ENCODE measurements at places on chromosomes 13 and 19. TPM values are rescaled to one million over a fixed set of nuclear protein-coding genes. Genes with fewer than 3 reads are reported as not detected.

DNA sequence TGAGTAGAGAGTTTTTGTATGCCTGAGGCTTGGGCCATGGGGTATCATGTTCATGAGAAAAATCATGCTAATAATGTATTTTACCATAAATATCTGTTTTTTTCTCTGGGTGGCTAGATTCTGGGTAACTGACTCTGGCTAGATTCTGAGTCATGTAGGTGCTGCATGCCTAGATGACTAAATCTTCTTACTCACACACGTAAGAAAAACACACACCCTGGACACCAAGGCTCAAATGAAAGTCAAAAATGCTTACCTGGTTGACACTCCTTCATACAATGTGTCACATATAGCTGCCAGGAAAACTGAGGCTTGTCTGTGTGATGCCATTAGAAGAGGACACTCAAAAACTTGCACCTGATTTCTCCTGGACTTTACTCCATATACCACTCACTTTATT lies 597.4 kb upstream of the SLITRK1 start:
- DNase-seq: no peak

VSTM1 gene
- not detected for total RNA-seq

COL4A2 gene
- total RNA-seq: not detected

FGF22 gene
- 0.42 TPM for total RNA-seq

DNA sequence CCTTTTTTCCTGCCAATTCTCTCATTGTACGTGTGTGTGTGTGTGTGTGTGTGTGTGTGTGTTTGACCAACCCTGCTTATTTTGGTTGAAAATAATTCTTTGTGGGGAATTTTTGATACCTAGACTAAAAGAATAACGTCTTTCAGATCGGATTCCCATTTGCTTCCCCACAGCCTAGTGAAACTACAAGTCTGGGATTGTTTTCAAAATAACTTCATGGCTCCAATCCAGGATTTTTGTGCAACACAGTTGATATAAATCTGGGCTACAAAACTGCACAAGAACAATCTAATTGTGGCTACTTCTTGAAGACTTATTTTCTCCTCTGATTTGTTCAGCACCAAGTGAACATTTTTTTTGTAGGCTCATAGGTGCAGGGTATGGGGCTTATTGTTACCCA lies 332.8 kb upstream of the MIR17HG start:
- DNase-seq: no peak

DNA sequence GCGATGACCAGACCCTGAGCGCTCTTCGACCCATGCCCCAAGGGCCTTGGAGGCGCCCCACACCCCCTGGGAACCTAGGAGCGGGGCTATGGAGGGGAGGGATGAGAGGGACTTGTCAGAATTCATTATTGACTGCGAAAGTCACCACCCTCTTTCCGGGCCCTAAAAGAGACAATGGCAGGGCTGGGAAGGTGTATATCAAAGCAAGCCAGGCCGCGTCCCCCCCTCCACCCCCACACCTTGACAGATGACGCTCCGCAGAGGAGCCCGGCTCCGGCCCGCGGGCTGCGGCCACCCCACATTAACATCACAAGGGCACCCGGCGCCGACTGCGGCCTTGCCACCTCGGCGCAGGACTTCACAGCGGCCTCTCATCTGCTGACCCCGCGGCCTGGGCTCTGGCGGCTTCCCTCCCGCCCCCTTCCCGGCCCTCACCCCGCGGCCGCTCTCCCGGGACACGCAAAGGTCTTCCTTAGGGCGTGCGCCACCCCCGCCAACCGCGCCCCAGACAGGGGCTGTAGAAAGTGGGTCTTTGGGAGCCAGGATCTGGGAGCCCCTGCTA lies 2.4 kb downstream of the CDX2 start:
- no peak for DNase-seq

Measured in CD4-positive, alpha-beta T cell (primary cell).